Activated CD4-positive, alpha-beta T cell treated with anti-CD3 and anti-CD28 coated beads, Interleukin-2, Interleukin-4, amounts not matched to agents 100 ng/mL and 50 ng/mL, durations not matched to agents 16 hours and 8 hours (primary cell): ENCODE measurements at places on chromosomes 16 and 17.
A peak's percentile ranks its signal among the peaks of the same experiment; 100 is the strongest.

GRCh38 chr16:60206516-60206915 is 1472.4 kb upstream of the GOT2 start:
- DNase-seq: no peak

GRCh38 chr16:31005350-31006085 is 4.9 kb downstream of the STX1B start:
- DNase-seq: no peak

DNA sequence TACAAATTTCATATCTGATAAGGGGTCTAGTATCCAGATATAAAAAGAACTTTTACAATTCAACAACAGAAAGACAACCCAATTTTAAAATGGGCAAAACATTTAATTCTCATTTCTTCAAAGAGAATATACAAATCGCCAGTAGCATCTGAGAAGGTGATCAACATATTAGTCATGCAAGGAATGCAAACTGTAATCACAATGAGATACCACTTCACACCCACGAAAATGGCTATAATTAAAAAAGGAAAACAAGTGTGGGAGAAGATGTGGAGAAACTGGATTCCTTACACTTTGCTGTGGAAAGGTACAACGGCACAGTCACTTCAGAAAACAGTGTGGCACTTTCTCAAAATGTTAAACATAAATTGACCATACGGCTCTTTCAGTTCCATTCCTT is 168.2 kb downstream of the VPS53 start:
- DNase-seq: no peak

- DNase-seq: no peak
Observed at GRCh38 chr16:78842950-78843349, 743.5 kb downstream of the WWOX start.

GRCh38 chr16:20598832-20599469 is 22.8 kb upstream of the ACSM2B start:
- no peak for DNase-seq

DNA sequence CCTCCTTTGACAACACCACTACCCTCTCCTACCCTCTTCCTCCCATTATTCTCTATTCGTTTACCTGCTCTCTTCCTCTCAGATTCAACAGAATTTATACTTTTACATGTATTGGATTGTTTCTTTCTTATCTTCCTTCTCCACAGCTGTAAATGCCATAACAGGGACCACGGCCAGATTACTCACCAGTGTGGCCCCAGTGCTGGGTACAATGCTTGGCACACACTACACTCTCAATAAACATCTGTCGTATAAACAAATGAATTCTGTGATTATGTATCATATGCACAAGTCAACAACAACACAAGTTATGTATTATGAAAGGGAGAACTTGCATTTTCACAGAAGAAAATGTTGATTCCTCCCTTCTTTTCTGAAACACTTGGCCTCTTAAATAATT is 20.0 kb downstream of the AARSD1 start:
- no peak for DNase-seq

DNA sequence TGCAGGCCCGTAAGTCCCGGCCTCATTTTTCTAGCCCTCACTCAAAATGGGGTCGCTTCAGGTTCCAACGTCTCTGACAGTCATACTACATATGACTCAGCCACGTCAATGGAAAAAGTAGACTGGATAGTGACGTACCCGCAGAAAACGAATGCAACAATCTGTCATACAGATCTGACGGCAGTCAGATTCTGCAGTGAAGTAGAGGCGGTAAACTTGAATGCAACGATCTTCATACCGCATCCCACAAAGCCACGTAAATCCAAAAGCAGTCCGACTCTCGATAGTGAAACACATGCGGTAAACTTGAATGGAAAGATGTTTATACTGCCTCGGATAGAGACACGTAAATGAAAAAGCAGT is 38.4 kb upstream of the ARL4D start:
- DNase-seq: peak; percentile 82

- no peak for DNase-seq
Observed at GRCh38 chr16:82541103-82541502, 85.7 kb upstream of the CDH13 start.

DNA sequence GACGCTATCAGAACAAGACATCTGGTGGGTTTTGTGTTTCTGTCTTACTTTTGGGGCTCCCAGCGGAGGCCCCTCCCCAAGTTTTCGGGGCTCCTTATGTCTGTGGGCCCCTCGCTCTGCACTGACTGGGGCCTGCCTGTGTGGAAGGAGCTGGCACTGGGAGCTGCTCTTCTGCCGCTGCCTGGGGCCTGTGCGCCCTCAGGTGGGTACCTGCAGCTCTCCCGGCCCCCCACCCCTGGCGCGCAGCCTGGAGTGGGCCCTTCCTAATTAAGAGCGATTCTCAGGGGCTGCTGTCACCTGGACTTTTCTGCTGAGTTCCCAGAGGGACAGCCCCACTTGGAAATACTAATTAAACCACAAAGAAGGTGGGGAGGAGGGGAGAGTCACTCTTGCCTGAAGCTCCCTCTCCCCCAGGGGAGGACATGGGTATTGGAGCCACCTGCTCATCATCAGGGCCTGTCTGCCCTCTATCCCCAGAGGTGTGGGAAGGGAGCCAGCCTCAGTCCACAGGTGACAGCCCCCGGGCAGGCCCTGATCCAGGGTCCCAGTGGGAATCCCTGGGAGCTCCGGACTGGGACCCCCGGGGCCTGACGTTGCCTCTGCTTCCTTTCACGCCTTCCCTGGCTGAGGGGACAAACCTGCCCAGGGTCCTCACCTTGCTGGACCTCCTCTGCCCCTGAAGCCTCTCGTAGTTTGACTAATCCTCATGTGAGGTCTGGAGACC is 36.5 kb downstream of the GSE1 start:
- no peak for DNase-seq

- no peak for DNase-seq
Observed at GRCh38 chr17:76626442-76626841, 17.1 kb downstream of the ST6GALNAC1 start.

GRCh38 chr17:77375917-77376651 is 235.3 kb downstream of the SEC14L1 start:
- DNase-seq: peak; percentile 73

- peak; percentile 87 for DNase-seq
Observed at GRCh38 chr17:7842380-7843256, 8.6 kb downstream of the KDM6B start.

DNA sequence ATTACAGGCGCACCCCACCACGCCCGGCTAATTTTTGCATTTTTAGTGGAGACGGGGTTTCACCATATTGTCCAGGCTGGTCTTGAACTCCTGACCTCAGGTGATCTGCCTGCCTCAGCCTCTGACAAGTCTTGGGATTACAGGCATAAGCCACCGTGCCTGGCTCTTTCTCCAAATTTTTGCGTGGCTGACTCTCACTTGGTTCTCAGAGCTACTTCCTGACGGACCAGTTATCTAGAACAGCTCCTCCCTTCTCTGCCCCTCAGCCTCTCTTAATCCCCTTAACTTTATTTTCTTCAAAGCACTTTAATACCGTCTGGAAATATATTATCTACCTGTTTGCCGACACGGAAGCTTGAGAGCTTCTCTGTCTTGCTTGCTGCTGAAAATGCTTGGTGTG is 4.2 kb downstream of the YPEL2 start:
- no peak for DNase-seq

DNA sequence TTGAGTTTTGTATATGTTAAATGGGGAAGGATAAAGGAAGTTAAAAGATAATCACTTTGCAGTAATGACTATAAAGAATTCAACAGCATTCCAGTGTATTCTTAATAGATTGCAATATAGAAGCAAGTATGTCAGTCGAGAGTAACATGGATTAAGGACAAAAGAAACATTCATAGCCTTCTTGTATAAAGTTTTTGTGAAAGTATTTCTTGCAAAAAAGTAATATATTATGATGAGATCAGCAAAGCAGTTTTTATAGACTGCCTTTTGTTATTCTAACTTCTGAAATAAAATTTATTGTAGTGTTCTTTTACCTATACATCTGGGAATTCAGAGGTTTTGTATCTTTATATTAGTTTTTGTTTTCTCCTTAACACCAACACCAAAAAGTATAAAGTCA is 184.9 kb upstream of the RBL2 start:
- DNase-seq: no peak

DNA sequence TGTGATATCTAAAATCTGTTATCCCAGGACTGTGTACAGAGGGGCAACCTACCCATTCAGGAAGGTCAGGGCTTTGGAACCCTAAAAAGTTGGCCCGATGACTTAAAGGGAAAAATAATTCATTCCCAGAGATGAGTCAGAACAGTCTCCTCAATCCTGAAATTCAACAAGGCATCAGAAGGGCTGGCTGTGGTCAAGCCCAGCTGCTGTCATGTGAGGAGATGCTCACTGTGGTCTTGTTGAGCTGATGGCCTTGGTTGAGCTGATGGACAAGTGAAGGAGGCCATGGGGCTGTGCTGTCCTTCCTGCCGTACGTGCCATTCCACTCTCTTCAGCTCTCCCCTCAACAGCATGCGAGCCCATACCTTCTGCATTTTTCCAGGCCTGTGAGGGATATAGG is 20.9 kb upstream of the DRG2 start:
- DNase-seq: no peak

- no peak for DNase-seq
Observed at GRCh38 chr16:15033309-15033707, 22.6 kb downstream of the NTAN1 start.

DNA sequence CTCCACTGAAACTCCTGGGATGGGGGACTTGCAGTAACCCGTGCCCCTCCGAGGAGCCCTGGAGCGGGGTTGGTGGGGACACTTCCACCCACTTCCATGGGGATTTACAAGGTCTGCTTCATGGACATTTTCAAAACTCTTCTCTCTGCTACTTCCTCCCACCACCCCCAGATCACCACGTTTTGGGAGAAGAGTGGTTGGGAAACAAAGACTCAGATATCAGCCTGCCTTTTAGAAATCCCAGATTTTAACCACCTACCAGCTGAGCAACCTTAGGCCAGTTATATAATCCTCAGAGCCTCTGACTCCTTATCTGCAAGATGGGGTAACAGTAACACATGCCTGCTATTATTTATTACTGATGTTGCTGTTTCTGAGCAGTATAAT is 184.8 kb downstream of the CCDC182 start:
- no peak for DNase-seq

DNA sequence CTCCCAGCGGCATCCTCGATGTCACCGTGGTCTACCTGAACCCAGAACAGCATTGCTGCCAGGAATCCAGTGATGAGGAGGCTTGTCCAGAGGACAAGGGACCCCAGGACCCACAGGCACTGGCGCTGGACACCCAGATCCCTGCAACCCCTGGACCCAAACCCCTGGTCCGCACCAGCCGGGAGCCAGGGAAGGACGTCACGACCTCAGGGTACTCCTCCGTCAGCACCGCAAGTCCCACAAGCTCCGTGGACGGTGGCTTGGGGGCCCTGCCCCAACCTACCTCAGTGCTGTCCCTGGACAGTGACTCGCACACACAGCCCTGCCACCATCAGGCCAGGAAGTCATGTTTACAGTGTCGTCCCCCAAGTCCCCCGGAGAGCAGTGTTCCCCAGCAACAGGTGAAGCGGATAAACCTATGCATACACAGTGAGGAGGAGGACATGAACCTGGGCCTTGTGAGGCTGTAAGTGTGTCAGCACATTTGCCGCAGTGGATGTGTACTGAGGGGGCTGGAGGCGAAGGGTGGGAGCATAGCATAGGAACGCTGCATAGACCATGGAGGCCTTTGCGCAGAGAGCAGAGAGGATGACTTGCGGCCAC is 3.3 kb upstream of the TEDC2 start:
- no peak for DNase-seq

- DNase-seq: no peak
Observed at GRCh38 chr17:45241328-45242028, 19.8 kb downstream of the FMNL1 start.

DNA sequence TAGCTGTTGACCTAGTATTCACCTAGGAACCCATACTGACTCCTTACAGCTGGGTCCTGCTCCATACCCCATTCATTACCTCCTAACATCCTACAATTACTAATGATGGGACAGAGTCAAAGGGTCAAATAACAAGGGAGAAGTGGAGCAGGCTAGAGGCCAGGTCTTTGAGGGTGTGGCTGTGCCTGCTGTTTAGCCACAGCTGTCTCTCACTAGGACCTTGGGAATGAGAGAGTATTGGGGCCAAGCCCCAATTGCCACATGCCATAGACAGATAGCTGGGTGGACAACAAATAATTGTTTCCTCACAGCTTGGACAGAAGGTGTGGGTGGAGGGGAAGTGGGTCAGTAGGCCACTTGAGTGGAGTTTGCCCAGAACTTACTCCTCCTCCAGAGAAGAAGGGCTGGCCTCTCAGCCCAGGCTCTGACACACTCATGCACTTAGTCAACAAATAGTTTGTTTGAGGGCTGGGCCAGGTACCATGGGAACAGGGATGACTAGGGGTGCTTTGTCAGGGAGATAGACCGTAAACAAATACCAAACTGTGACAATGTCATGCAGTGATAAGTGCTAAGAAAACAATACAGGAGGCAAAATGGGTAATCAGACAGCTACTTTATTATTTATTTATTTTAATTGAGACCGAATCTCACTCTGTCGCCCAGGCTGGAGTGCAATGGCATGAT is 10.2 kb upstream of the CENPT start:
- no peak for DNase-seq

DNA sequence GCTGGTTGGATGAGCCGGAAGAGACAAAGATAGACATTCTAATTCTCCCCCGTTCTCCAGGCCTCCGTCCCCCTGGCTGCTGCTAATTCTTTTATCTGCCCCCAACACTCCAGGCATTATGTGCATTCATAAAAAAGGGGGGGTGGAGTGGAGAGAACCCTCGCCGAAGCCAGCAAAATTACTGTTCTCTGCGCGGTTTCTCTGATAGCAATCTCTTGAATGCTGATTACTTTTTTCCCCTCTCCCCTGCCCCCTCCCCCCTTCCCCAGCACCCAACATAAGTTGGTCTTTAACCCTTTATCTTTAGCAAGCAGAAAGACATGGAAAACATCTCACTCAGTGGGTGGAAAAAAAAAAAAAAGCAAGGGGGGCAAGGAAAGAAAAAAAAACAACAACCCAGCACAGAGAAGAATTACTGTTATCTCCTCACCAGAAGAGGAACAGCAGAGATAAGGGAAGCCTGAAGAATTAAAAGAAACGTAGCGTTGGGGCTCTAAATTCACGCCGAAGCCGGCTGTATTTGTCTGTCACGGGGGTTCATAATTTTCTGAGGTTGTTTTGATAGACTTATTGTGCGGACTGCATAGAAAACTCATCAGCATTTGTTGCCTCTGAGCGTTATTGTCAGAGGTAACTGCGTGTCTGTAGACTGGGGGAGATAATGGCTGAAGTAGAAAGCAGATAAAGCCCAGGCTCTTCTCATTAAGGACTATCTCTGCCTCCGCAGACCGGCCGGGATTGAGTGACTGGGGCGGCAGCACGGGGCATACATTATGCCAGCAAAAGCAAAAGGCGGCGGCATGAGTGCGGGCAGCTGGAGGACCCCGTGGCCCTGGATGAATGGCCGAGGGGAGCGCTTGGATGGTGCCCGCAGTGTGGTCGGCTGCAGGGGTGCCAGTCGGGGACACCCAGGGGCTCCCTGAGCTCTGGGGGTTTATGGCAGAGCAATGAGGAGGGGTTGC is 126.9 kb downstream of the MRM1 start:
- DNase-seq: peak; percentile 28

- DNase-seq: no peak
Observed at GRCh38 chr16:15536843-15537242, 102.5 kb downstream of the BMERB1 start.

GRCh38 chr16:17342031-17342430 is 128.7 kb downstream of the XYLT1 start:
- peak; percentile 28 for DNase-seq

- no peak for DNase-seq
Observed at GRCh38 chr17:81042606-81043005, 7.7 kb downstream of the BAIAP2 start.
